Stimulated activated CD4-positive, alpha-beta T cell treated with anti-CD3 and anti-CD28 coated beads, Interleukin-1b, Interleukin-23, amount 100 ng/mL, for 4 hours (primary cell): ENCODE measurements at places on chromosomes 12 and 14.

GRCh38 chr12:28793581-28794151 lies 355.4 kb upstream of the FAR2 start:
- DNase-seq = no peak

DNA sequence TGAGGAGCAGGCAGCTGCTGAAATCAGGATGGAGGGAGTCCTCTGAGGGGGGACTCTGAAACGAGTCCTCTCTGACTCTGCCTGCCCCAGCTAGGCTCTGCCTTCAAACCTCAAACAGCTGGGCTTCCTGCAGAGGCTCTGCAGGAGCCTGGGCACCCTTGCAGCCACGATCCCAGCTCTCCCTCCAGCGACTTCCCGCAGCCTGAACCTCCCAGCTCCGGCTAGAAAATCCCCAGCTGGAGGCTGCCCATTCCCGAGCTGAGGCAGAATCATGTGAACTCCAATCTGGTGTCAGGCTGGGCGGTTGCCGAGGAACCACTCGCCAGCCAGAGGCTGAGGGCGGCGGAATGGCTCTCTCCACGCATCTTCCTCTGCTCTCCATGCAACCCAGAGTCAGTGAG lies at the start of gene GPR68:
TSS of gene GPR68 (minus strand) at position 204 of the 401 bp plus-strand sequence. CDS start 9,654 bp downstream, outside the sequence.
- no peak for DNase-seq

DNA sequence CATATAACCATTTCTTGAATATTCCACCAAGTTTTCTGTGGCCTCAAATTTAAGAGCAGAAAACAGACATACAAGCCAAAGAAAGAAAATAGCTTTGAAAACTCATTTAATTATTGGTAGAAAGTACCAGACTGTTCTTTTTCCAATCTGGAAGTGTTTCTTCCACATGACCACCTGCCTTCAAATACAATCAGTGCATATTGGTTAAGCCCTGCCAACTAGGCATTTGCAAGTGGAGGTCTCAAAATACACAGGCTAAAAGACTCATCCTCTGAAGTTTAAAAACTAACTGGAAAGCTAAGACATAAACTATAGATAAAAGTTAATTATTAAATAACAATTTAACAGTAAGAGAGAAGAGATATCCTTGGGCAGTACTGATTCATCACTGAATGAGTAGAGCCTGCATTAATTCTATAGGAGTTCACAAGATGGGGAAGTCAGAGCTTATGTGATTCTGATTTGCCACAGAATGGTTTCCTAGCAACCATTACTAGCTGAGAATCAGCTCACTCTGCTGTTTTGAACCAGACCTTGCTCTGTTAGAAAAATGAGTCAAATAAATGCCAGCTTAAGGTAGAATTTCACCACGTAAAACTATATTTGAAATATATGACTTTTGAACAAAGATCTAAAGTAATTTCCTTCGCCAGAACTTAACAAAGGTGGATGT lies 433.8 kb downstream of the FUT8 start:
- no peak for DNase-seq

DNA sequence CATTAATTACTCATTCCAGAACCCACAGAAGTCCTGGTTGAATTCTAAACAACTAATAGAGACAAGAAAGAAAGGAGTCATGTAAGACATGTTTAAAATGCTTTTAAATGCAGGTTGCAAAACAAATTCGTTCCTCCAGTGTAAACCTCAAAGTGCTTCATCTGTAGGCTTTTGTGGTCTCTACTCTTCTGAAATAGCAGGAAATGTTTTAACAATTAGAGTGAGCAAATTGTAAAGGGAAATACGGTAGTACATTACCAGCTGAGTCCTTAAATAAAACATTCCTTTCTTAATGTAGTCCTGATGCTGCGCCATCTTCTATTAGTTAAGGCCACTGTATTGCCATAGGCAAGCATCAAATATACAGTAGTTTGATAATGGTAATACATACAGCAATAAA lies 1934.2 kb upstream of the SEL1L start:
- DNase-seq = no peak

DNA sequence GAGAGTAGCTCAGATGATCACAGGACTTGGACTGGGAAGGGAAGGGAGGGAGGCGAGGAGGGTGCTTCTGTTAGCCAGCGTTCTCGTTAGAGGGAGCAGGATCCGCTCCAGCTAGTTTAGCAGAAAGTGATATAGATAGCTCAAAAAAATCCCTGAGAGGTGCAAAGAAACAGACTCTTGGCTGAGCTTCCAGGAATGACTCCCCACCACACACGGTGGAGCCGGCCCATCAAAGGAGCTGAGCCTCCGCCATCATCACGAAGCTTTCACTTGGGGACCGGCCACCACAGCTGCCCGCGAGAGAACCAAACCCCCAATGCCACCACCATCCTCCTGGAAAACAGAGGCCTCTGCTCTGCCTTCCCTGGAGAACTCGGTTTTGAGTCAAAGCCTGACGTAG lies 124.6 kb upstream of the BCL2L14 start:
- DNase-seq = no peak

DNA sequence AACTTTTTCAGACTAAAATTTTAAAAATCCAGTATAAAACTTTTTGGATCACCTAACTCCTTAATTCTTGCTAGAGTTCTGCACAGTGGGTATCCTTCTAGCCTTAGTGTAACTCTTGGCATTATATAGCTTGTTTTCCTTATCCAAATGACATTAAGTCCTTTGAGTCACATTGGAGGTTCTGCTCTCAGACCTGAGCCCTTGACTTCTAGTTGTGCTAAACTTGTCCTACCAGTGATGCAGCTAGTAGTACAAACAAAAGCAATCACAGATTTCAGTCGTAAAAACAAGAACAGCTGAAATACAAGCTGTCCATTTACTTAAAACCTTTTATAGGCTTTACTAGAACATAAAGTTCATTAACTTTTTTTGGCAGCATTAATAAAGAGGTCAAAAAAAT lies 10.5 kb downstream of the ZBTB1 start:
- DNase-seq = no peak
